ENCODE measurements at places on chromosomes 13 and 19.

DNA sequence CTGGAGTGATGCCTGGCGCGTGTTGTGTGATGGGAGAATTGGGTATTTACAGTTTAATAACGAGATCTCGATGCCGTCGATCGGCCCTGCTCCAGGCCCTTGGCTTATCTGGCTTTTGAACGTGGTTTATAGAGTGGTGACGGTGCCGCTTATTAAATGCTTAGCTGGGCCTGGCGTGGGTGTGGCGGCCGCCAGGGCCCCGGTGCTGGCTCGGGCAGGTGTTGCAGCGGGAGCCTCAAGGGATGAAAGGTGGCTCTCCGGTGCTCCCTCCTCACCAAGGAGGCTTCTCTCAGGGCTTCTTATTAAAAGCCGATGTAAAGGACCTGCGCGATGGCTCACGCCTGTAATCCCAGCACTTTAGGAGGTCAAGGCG, 173.8 kb downstream of the KDM4B start:
- no peak for DNase-seq

DNA sequence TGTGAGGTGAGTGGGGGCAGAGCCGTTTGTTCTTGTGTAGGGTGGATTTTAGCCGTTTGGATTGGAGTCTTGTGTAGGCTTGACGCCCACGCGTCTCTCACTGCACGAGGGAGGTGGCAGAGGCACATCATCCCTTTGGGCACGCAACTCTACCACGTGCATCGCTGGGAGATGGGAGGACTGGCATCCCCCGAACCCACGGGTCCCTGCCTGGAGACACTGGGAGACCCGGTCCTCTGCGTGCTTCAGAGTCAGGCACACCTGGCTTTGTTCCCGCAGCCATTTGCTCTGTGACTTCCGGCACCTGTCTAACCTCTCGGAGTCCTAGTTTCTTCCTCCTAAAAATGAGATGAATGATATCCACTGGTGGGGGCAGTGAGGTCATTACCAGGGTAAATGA, 6.4 kb downstream of the ARHGEF7 start:
- DNase-seq = no peak

GRCh38 chr13:37069597-37070103, 10.2 kb upstream of the SUPT20H start:
- no peak for DNase-seq

DNA sequence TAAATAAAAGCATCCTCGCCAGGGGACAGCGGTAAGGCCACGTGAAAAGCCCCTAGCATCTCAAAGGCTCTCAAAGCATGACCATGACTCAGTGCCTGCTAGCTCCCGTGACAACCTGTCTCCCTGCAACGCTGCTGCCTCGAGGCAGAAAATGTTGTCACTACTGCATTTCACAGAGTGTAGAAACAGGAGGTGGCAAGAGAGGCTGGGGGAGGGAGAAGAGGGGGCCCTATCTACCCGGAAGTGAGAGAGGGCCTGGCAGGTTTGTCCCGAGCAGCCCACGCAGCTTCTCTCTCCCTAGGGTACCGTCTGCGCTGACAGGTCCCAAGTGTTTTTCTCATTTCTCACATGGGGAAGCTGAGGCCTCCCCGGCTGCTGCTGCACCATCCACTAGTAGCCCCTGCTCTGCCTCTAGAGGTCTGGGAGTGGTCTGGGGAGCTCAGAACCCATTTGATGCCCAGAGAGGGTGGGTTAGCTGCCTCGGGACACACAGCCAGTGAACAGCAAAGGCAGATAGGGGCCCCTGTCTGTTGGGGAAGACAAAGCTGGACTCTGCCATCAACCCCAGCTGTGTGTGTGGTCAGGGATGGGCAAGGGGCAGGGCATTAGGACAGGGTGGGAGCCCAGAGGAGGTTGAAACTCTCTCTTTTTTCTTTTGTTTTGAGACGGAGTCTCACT, 3.7 kb downstream of the TINCR start:
- DNase-seq = no peak

DNA sequence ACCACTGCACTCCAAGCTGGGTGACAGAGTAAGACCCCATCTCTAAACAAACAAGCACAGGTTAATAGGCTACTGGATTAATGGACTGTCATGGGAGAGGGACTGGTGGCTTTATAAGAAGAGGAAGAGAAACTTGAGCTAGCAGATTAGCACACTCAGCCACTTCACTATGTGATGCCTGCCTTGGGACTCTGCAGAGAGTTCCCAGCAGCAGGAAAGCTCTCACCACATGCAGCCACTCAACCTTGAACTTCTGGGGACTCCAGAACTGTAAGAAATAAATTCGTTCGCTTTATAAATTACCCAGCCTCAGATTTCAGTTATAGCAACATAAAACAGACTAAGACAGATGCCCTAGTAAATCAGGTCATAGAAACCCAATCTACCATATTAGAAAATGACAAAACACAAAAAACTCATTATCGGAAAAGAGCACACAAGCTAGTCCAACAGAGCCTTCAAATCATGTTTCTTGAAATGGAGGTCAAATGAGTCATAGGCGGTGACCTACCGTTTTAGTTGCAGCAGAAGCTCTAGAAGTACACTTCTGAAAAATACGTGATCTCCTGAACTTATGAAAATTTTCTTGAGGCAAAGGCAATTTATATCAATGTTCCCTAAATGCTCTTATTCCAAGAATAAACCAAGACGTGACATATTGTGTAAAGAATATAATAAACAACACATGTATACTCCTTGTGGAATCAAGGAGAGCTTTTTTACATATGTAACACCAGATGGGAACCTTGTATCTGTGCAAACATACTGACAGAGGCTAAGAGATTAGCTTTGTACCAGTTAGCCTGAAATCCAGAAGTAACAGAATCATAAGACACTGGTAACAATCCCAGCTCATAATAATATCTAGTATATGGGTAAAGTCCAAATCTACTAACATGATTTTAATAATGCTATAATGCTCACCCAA, 340.9 kb upstream of the SGCG start:
- DNase-seq = no peak

GRCh38 chr13:48723168-48723567, 69.4 kb downstream of the CYSLTR2 start:
- DNase-seq = no peak

- DNase-seq = no peak
Measured at GRCh38 chr19:40693150-40693788, 2.8 kb upstream of the NUMBL start.

DNA sequence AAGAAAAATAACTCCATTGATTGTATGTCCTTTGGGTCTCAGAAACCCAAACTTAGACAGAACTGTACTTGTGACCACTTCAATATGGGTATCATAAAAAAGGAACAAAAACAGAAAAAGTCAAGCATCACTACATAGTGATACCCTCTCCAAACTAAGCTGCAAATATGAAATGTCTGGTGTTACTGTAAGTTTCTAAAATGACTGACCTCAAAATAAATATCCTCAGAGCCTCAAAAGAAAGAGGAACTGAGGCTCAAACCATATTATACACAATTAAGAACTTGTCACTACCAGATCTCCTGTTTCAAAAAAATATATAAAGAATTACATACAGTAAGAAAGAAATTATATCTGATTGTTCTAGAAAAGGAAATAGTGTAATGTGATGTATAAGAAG, 787.9 kb upstream of the KLHL1 start:
- DNase-seq = no peak

- DNase-seq = no peak
Measured at GRCh38 chr19:35555301-35556005, 8.0 kb downstream of the ATP4A start.

DNA sequence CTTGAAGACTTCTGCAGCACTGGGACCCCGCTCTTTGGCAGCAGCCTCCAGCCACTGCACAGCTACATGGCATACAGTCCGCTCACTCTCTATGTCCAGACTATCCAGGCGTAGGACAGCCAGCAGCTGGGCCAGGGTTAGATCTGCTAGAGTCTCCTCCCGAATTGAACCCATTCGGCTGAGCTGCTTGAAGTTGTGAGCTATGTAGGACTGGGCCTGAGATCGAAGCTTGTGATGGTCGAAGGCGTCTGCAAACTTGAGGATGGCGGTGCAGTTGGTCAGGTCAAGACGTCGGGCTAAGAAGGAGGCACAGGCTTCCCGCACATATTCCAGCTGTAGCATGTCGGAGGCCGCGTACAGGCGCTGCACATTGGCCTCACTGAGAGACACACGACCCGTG, 900 bp downstream of the KBTBD7 start:
- no peak for DNase-seq

- no peak for DNase-seq
Measured at GRCh38 chr19:3733549-3734309, 25.5 kb downstream of the TJP3 start.

DNA sequence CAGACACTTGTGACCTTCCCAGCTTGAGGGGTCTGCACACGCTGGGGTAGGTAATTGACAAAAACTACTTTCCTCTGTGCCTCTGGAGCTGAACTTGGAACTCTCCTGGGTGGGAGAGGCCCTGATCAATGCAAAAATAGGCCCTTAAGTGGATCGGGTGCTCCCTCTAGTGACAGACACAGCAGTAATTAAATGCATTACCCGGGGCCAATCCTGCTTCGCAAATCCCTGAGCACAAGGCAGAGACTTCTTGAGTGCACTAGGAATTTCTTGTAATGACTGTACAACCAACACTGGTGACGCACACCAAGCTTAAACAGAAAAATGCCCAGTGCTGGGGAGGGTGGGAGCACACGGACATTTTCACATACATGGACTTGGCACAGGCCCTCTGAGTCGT, 10.6 kb upstream of the UBE2S start:
- DNase-seq = peak; percentile 37

DNA sequence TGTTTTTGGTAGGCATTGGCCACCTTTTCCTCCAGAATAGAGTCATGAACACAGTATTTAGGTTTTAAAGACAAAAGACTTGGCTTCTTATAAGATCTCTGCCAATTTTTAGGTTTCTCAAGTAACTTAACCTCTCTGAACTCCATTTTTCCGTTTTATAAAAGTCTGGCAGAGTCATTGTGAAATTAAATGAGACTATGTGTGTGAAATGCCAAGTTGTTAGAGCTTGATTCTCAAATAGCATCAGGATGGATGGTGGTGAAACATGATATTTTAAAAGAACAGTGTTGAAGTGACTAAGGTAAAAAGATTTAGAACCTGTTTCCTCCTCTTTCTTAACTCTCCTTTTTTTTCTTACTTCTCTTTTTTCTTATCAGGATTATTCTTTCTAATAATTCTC, 617.7 kb upstream of the SLITRK1 start:
- no peak for DNase-seq

DNA sequence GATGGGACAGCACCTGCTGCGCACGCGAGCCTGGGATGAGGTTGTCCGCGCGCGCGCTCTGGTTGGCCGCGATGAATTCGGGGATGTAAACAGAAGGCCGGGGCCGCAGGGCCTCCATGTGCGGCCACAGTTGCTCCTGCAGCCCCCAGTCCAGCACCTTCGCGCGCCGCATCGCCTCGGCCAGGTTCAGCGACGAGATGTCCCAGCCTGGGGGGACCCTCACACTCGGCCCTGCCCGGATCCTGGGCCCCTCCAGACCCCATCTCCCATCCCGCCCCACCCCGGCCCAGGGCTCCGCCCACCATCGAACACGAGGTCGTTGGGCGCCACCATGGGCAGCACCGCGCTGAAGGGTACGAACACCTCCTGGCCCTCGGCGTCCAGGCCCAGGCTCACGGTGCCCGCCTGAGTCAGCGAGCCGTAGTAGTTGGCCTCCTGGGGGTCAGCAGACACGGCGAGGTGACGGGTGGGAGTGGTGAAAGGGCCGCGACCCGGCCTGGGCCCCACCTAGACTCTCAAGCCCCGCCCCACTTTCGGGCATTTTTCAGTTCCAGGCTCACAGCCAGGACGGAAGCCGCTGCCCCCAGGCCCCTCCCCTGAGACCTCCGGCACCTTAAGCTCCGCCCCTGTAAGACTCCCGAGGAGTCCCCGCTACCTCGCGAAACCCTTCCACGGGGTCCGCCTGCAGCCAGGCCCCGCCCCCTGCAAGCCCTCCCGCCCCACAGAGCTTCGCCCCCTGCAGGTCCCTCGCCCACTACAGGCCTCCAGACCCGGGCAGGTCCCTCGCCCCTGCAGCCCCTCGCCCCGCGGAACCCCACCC, 1.1 kb downstream of the ISYNA1 start:
- DNase-seq = peak; percentile 90

- no peak for DNase-seq
Measured at GRCh38 chr13:109741966-109742365, 44.4 kb downstream of the IRS2 start.

- no peak for DNase-seq
Measured at GRCh38 chr13:73129023-73129422, 70.2 kb downstream of the KLF5 start.

- DNase-seq = no peak
Measured at GRCh38 chr19:33503030-33503429, 18.6 kb downstream of the PEPD start.

DNA sequence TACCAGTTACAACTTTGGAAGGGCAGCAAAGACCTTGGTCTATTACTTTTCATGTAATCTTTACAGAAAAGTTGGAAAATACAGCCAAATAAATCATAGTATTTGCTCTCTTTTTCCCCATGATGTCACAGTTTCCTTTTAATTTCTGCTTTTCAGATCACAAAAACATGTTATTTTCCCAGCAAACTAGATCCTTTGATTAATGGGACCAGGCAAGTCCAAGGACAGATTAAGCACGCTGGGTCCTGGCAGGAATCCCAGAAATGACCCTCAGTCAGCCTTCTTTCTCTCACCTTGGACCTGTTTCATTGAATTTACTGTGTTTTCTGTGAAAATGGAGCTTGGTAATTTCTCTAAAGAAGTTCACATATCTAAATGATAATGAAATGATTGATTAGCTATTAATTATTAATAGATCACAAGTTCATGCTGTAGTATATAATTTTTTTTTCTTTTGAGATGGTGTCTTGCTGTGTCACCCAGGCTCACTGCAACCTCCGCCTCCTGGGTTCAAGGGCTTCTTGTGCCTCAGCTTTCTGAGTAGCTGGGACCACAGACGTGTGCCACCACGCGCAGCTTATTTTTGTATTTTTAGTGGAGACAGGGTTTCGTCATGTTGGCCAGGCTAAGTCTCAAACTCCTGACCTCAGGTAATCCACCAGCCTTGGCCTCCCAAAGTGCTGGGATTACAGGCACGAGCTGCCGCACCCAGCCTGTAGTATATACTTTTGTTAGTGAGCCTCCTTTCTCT, 16.0 kb downstream of the SPATA13 start:
- no peak for DNase-seq
